ENCODE measurements at places on chromosomes 2 and 18.

DNA sequence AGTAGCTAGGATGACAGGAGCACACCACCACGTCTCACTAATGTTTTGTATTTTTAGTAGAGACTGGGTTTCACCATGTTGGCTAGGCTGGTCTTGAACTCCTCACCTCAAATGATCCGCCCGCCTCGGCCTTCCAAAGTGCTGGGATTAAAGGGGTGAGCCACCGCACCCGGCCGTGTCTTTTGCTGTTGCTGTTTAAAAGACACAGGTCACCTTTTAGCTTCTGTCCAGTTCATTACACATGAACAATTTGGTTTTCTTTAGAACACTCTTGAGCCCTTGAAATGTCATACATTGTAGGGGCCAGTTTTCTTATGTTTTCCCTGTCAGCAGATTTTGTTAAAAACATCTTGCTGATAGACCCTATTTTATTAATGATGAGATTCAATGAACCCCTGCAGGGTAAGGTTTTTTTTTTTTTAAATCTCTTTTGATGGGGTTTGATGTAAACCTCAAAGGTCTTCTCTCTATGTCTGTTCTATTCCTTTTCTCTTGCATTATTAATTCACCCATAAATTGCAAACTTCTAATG, 61.0 kb upstream of the AGPS start:
- DNase-seq: no peak

- DNase-seq: no peak
Measured at GRCh38 chr2:54420524-54421172, 35.5 kb upstream of the SPTBN1 start.

DNA sequence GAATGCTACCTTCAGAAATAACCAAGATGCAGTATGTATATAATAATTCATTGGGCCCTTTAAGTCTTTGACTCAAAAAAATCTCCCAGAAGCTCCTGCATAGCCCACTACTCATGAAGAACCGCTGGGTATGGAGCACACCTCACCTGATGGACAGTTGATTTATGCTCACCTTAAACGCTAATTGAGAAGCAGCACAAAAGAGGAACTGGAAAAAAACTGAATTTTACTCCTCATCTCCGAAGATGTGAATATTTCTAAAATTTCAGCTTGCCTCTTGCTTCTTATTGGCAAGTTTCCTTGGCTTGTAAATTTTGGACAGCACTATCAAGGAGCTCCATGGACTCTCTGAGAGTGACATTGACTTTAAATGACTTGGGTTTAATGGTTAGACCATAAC, 5.5 kb downstream of the CYP1B1 start:
- DNase-seq: no peak

DNA sequence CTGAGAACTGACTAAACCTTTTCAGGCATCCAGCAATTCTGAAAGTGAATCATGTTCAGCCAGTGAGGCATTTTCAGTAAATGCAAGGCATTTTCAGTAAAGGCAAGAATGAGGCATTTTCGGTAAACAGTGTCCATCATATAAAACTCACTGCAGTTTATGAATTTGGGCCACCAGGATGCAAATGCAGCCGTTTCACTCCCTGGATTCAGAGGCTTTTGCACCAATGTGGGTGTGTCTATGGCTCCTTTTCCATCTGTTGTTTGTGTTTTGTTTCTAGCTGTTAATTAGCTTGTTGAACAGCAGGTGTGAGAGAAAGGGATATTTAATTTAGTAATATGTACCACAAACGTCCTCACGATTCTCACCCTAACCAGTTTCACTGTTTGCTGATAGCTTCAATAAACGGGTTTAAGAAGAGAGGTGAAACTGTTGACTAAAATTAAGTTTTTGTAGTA, 116.3 kb upstream of the PGAP1 start:
- DNase-seq: no peak

DNA sequence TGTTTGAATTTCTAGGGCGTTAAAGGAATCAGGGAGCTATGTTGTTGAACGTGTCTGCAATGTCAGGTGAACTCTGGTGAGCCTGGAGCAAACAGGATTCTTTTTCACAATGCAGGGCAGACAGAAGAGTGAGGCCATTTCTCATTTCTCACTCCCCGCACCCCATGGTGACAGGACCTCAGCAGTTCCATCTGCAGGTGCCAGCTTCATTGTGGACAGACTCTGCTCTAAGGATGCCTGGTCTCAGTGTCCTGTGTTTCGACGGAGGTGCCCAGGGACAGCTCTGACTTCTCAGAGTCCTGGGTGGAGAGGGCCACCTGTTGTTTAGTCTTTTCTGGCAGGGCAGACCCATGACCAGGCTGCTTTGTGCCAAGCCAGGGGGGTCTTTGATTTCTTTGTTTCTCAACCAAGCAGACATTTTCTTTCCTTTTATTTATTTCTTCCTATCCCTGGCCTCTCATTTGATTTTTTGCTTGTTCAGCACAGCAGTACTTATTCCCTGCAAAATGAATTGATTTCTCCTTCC, 201.5 kb downstream of the RNF144A start:
- DNase-seq: no peak

DNA sequence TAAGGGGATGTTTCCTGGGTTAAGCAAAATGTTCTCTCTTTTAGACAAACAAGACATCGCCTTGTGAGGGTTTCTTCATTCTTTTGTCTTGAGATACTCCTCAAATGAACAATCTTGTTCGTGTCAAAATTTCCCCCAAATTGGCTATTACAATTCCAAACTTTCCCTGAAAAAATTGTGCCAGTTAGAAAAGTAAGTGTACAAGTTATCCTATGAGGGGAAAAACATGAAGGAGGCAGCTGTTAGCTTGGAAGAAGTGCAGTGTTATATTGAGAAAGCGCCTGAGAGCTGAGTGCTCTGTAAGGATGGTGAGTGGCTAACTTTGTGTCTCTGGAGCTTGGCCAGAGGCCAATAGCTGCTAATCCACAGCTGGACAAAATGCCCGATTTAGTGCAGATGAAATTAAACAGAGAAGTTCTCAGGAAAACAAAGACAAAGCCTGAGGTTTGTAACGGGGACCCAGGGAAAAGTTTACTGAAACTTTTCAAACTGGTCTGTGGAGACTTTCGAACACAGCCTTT, 14.1 kb upstream of the PLEKHH2 start:
- DNase-seq: no peak

GRCh38 chr2:96256611-96257113, 9.1 kb downstream of the TMEM127 start:
- no peak for DNase-seq

DNA sequence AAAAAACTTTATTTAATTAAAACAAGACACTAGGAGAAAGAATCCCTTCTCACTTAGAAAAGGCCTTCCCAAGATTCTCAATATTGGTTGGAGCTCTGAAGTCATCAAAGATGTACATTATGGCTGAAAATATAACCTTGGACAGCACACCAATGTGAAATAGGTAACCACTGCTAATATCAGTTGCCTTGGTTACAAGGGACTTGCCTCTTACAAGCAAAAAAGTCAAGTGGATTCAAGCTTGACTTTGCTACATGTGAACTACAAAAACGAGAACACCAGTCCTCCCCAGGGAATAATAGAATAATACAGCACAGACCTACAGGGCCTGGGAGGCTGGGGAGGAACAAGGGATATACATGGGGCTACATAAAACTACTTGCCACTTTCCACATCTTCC, 46.1 kb downstream of the NABP1 start:
- no peak for DNase-seq

- DNase-seq: no peak
Measured at GRCh38 chr2:109438773-109439389, 174.9 kb downstream of the SEPTIN10 start.

DNA sequence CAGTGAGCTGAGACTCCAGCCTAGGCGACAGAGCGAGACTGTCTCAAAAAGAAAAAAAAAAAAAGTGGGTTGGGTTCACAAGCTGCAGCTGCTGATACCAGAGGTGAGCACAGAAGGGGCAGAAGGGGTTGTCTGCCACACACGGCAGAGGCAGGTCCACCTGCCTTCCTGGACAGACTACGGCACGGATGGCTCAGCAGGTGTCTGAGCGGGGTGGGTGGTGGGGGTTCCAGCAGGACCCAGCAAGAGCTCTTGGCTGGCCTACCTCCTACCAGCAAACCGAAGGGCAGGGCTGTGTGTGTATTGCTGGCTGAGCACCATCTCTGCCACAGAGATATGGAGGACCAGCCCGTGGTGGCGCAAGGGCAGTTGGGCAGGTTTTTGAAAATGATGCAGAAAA, 130.4 kb upstream of the ASB18 start:
- no peak for DNase-seq

- no peak for DNase-seq
Measured at GRCh38 chr18:5388896-5389295, 93.4 kb upstream of the ZBTB14 start.

DNA sequence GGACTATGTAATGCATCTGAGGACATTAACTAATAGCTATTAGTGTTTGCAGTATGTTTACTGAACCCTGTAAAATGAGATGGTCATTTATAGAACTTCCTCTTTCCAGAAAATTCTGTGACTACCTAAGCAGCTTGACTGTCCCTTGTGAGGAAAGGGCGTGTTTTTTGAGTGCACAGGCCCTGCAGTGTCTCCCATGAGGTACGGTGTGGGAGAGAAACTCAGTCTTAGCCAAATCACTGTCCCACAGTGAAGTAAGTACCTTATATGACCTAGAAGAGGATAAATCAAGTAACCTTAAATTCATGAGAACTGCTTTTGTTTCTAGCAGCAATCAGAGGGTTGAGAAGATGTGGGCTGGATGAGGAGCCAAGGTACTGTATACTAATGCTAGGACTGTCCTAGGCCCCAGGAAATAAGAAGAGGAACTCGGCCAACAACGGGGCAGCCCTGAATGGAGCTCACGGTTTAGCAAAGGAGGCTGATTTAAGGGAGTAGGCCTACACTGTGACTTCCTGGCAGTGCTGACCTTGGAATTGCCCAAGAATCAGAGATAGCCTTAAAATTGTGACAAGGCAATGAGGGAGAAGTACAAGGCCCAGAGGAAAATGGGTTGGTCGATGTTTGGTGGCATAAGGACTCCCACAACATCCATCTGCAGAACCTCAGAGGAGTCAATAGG, 103.5 kb upstream of the CTAGE1 start:
- no peak for DNase-seq

DNA sequence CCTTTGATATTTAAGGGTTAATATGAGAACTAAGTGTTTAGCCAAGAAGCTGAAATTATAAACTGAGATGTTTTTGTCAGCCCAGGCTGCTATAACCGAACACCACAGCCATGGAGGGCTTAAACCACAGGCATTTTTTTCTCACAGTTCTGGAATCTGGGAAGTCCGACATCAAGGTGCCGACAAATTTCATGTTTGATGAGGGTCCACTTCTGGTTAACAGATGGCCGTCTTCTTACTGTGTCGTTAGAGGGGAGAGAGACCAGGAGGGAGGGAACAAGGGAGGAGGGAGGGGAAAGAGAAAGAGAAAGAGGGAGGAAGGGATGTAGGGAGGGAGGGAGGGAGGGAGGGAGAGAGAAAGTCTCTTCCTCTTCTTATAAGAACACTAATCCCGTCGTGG, 6.5 kb upstream of the CNDP2 start:
- no peak for DNase-seq

DNA sequence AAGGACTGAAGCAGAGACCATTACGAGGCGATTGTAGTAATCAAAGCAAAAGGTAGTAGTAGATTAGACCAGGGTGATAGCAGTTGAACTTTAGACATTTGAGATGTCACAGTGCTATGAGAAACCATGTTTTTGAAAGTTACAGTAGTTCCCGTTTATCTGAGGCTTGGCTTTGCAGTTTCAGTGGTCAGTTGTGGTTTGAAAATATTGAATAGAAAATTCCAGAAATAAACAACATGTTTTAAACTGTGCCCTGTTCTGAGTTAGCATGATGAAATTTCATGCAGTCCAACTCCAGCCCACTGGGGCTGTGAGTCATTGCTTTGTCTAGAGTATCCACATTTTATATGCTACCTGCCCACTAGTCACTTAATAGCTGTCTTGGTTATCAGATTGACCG, 47.5 kb downstream of the ZNF638 start:
- DNase-seq: no peak

DNA sequence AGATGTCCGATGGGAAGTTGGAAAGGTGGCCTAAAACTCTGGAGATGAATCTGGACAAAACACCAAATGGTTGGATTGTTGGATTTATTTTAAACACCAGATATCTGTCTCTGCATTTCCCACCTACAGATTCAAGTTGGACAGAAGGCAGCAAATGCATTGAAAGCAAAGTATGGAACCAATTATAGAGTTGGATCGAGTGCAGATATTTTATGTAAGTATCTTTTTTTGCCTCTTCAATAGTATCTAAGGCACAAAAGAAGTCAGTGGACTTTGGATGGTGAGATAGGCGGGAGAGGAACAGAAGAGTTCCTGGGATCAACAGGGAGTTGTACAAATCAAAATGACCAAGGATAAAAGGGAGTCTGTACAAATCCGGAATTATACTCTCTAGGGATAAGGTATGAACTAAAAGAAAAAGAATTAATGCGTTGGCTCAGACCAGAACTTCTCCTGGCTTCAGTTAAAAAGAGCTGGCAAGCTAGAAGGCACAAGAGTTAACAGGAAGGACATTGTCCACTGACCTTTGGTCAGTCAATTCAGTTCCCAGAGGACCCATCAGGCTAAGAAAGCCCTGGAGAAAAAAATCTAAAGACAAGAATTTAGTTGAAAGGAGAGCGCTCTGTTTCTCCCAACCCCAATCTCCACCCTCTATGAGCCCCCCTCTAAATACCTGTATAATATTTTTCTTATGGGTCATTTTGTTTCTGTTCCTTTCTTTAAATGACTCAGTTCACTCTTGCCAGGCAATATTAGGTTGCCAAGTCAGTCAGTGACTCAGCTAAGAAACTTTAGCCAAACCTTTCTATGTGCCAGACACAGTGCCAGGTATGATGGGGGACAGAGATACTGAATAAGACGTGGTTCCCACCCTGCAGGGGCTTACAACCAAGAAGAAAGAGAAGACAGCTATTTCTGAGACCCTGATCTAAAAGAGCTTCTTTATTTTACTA, 29.1 kb downstream of the CPO start:
- DNase-seq: no peak

- DNase-seq: no peak
Measured at GRCh38 chr2:130756053-130756873, 923 bp downstream of the AMER3 start.

DNA sequence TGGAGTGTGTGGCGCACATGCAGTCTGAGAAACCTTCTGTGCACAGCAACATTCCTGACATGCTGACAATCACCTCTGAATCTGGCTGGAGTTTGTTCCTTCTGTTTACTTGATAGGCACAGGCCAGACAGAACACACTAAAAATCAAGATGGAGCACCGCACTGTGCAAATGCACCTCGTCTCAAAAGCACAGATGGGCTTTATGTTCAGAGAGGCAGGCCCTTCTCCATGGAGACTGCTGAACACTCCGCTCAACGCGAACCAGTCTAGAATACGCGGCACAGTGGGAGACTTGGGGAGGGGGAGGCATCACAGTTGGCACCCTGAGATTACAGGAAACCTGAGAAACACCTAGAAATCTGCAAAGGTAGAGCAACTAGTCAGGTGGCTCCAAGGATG, 58.4 kb upstream of the DNMT3A start:
- DNase-seq: no peak

DNA sequence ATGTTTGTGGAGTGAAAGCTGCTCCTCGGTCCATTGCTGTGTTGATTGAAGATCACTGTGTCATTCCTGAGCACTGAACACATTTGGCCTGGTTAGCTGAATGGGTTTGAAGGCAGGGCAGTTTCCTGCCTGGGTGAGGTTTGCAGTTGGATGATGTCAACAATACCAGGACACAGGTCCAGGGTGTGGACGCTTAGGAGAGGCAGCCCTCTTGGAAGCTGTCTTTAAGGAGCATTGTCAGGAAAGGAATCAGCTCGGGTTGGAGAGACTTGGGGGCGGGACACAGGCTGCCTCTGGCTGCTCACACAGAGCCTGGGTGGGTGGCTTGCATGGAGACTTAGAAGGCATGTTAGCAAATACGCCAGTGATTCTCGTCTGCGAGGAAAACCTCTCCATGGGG, 237.7 kb downstream of the SEPTIN10 start:
- no peak for DNase-seq

GRCh38 chr2:121039679-121040078, 245.3 kb downstream of the TFCP2L1 start:
- no peak for DNase-seq
